ENCODE measurements at places on chromosomes 11 and 22.

DNA sequence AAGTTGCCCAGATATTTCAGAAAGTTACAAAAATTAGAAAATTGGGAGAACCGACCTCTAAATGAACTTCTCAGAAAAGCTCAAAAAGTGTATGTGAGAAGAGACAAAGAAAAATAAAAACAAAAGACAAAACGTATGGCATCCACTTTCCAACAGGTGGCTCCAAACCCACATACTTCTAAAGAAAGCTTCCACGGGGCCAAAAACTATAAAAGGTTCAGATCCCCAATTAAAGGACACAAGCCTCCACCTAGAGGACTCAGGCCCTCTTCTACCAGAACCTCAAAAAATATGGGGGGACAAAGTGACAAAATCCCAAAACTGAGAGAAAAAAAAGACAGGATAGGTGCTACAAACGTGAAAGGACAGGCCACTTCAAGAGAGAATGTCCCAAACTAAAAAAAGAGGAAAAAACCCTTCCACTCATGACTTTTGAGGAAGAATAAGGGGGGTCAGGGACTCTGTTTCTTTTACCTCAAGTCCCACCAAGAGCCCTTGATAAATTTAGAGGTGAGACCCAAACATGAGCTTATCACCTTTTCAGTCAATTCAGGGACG lies 8.8 kb downstream of the SCGB2A1 start:
- no peak for DNase-seq

GRCh38 chr11:15580056-15580774 lies 465.5 kb downstream of the INSC start:
- no peak for DNase-seq

- no peak for DNase-seq
Observed at GRCh38 chr11:34857463-34857862, 58.7 kb downstream of the APIP start.

DNA sequence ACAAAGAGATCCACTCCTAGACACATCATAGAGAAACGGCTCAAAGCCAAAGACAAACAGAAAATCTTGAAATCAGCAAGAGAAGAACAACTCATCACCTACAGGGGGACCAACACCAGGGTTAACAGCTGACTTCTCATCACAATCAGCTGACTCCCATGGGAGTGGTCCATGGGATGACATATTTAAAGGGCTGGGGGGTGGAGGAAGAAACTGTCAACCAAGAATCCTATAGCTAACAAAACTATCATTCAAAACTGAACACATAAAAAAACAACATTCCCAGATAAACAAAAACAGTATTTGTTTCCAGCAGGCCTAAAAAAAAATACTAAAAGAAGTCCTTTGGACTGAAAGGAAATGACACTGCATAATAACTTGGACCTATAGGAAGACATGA lies 86.7 kb downstream of the APOL5 start:
- no peak for DNase-seq

DNA sequence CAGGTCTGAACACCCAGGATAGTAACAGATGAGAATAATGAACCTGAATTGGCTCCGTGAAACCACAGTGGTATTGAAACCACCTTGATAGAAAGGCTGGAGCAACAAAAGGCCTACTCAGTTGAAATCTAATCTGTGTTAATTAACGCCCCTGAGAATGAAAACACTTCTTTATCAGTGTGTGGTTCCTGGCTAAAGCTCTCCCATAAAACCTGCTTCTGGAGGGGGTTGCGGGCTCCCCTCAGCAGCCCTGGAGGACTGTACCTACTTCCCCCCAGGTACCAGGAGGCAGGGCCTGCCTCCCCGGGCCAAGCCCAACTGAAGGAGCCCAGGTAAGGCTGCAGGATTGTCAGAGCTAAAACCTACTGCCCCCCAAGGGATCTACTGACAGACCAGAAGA lies 54.6 kb downstream of the PLEKHA7 start:
- DNase-seq: no peak

- DNase-seq: no peak
Observed at GRCh38 chr22:20793748-20794649, 20.1 kb downstream of the SERPIND1 start.

DNA sequence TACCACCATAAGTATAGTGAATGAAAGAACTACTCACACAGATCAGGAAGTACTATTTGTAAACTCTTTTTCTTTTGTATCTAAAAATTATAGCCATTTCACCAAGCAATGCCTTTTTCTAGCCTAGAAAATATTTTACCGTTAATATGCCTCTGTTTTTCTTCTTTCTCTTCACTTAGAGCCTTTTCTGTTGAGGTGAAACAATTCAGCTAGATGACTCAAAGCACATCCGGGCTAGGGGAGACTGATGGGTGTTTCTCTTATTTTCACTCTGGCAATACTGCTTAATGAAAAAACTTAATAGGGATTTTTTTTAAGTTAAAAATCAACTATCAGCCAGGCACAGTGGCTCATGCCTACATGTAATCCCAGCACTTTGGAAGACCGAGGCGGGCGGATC lies 93.3 kb downstream of the SGSM3 start:
- peak; percentile 21 for DNase-seq

DNA sequence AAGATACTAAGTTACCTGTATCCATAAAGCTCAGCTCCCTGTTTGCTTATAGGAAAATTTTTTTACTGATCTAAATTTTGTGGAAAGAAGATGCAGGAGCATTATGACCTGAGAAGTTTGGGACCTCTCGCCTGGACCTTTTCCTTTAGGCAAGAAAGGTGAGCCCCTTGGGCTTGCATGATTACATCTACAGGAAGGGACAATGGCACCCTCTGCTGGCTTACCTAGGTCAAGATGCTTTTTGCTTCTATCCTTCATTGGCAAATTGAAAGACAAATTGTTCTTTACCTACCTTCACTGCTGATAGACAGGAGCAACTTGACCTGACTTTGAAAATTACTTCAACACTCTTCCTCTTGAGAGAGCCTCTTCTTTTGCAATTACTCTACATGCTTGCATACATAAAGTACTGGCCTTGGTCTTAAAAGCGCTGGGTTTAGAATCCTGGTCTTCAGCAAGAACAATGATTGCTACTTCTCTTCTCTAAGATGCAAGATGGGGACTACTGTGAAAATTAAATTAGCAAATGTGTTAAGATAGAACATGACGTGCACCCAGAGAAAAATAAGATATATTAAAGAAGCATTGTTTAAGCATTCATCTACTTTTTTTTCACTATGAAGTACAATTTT lies 147.2 kb downstream of the TRPC6 start:
- DNase-seq: no peak

GRCh38 chr11:74019104-74019738 lies 10.3 kb upstream of the UCP3 start:
- DNase-seq: no peak

- DNase-seq: no peak
Observed at GRCh38 chr11:72352859-72353551, 81.3 kb downstream of the CLPB start.

- DNase-seq: no peak
Observed at GRCh38 chr11:29214833-29215232, 802.0 kb downstream of the KCNA4 start.

DNA sequence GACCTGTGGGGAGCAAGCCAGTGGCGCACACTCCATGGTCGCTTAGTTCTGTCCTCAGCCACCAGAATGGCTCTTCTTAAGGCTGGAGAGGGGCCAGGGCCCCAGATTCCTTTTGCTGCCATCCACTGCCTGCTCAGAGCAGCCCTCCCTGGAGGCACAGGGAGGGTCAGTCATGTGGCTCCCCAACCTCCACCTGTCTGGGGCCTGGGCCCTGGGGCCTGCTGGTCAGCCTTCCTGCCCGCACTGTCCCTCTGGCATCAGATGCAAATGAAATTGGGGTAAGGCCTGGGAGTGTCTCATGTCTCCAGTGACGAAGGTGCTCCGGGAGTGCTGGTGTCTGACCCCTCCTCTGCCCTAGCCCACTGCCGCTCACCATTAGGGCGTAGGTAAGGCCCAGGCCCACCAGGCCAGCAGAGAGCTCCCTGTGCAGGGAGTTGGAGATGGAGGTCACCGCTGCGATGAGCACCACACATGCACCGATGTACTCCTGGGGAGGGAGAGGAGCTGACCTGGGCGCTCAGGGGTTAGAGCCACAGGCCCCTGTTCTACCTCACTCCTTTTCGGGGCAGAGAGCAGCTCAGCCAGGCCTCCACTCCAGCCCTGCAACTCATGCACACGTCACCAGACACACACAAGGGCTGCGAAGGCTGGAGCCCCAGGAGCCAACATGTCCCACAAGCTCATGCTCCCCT lies 9.0 kb upstream of the KCNJ11 start:
- no peak for DNase-seq

DNA sequence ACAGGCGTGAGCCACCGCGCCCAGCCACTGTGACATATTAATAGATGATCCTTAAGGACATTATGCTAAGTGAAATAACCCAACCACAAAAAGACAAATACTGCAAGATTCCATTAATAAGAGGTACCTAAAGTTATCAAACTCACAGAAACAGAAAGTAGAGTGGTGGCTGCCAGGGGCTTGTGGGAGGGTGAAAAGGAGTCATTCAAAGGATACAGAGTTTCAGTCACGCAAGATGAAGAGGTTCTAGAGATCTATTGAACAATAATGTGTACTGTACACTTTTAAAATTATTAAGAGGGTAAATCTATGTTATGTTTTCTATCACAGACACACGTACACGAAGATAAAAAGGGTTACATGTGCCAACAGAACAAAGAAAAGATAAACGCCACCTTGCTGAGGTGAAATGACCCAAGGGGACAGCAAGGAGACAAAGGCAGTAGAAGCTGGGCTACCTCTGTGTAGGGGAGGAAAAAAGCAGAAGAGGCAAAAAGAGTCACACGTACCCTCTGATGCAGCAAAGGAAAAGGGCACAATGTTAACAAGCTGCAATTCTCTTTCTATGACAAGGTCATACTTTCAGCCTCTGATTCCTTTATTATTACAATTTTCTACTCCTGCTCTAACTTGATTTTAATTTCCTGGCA lies 65.3 kb downstream of the AMBRA1 start:
- no peak for DNase-seq

- peak; percentile 84 for DNase-seq
Observed at GRCh38 chr22:37284805-37285355, 2.6 kb downstream of the CYTH4 start.

- no peak for DNase-seq
Observed at GRCh38 chr22:30781271-30781875, 86.7 kb downstream of the OSBP2 start.

DNA sequence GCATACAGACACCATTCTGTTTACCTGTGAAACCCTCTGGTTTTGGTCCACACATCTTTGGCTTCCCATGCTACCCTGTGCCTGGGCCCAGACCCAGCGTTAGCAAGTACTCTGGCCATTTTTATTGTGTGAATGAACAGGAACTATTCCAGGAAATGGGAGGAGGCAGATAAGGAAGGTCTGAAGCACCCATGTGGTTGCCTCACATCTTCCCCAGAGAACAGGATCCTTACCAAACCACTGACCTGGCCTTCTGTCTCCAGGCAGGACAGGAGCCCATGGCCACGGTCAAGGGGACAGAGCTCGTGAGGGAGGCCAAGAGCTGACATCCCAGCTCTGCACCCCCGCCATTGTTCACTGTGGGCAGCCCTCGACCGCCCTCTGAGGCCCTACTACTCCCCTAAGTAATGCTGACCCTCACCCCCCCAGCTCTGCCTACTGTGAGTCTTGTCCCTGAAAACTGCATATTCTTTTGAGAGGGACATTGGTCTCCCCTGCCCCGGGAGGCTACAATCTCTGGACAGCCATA lies 97.7 kb upstream of the TP53I11 start:
- DNase-seq: no peak

- peak; percentile 89 for DNase-seq
Observed at GRCh38 chr11:102268083-102268984, 49.0 kb upstream of the BIRC3 start.

DNA sequence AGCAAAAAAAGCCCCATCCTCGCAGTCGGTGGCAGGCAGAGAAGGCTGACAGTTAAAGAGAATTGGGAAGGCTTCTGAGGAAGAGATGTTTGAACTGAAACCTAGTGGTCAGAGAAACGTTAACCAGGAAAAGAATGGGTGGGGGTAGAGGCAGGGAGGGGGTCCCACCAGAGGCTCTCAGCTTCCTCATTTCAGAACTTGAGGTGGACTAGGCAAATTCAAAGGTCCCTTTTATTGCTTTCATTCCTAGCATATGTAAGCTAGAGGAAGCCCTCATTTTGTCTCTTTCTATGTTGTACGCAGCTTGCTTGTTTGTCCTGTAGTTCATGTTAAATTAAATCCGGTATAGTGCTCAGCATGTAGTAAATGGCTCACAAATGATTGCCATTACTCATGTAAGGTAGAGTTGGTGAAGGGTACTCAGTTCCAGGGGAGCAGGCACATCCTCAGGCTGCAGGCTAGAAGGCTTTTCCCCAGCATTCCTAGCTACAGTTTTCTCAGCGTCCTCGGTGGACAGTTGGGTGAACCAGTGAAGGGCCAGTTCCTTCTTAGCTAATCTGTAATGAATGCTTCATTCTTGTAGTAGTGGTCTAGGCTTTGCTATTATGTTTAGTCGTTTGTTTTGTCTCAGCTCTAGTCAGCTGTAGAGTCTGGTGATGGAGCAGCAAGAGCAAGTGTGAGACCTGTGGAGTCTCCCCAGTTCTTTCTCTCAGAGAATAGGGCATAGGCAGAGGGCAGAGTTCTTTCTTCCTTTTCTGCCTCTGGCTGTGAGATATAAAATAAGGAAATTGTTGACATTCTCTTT lies 58.6 kb downstream of the UVRAG start:
- no peak for DNase-seq

DNA sequence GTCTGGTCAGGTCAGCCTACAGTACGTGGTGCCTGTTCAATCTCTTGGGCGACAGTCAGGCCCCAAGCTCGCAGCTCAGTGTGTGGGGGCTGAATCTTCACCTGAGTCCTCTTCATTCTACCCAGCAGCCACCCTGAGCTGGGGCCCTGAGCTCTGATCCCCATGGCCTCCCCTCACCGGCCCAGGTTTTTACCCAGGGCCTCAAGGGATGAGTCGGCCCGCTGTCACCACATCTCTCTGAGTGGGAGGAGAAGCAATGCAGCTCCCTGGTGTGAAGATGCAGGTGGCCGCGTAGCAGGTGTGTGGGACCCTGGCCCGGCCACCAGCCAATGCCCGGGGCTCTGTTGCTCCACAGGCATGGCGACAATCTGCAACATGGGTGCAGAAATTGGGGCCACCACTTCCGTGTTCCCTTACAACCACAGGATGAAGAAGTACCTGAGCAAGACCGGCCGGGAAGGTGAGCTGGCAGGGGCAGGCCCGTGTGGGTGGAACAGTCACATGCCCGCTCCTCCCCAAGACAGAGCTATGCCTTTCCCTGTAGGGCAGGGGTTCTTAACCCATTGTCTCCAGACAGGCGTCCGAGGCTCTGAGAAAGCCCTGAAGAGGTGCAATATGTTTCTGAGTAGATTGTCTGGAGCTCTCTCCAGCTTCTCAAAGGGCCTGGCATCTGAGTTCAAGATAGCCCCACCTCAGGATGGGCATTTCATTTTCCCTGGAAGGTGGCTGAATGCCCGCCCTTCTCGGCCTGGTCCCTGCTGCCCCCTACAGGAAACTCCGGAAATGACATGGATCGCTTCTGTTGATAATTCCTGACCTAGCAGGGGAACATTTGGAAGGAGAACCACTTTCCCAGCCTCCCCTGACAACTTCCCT lies 26.9 kb downstream of the POLR3H start:
- no peak for DNase-seq

DNA sequence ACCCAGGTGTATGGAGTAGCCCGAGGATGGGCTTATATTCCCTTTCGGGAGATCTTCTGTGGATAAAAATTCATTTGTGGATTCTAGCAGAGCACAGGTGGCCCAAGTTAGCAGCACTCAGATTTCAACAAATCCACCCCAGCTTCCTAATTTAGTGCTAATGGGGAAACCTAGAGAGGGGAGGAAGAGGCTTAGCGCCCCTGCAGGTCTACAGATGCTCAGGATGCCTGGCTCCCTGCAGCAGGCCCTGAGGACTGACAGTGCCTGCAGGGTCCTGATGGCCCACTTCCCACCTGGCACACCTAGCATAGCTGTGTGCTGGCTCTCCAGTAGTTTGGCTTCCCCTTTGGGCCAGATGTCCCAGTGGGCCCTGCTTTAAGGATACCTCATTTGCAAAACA lies 6.5 kb downstream of the DGAT2 start:
- DNase-seq: no peak
